Fibroblast of lung (primary cell): ENCODE measurements at places on chromosomes 5 and 9. TPM values are rescaled to one million over a fixed set of nuclear protein-coding genes. Genes with fewer than 3 reads are reported as not detected.

The FREM1 gene
- total RNA-seq: under 0.01 TPM in 2 replicates

The PTPRD gene
- 3.3 and 4.8 TPM in 2 replicates for total RNA-seq

The PPP1R2B gene
- 0.17 and 0.26 TPM in 2 replicates for total RNA-seq

The SHISAL2B gene
- total RNA-seq: not detected in 2 replicates

The CCDC183 gene
- 0.99 and 1.0 TPM in 2 replicates for total RNA-seq

The TNFAIP8 gene
- 30.6 and 37.7 TPM in 2 replicates for total RNA-seq

The CCDC152 gene
- 1.5 and 2.5 TPM in 2 replicates for total RNA-seq

The FBLL1 gene
- total RNA-seq: 0.66 and 3.9 TPM in 2 replicates

The SPATA6L gene
- 0.77 and 1.2 TPM in 2 replicates for total RNA-seq

The CFAP77 gene
- 0.26 TPM in 1 of 2 replicates, not detected in the other for total RNA-seq

The TAF11L10 gene
- not detected in 2 replicates for total RNA-seq

The FAM153A gene
- total RNA-seq: not detected in 2 replicates

The PKN3 gene
- total RNA-seq: 1.3 and 1.7 TPM in 2 replicates

The BSPRY gene
- not detected in 2 replicates for total RNA-seq

The PCDHGB6 gene
- total RNA-seq: 3.9 and 4.3 TPM in 2 replicates

The BAAT gene
- not detected in 2 replicates for total RNA-seq

The RAB24 gene
- total RNA-seq: 22.1 and 25.9 TPM in 2 replicates

The SLC6A18 gene
- not detected in 2 replicates for total RNA-seq

The TSSK1B gene
- under 0.01 and 0.50 TPM in 2 replicates for total RNA-seq

The PPP1R26 gene
- total RNA-seq: 8.7 and 8.9 TPM in 2 replicates

The PCDHB13 gene
- 0.26 and 1.5 TPM in 2 replicates for total RNA-seq

The DMRTA1 gene
- total RNA-seq: 0.26 and 0.83 TPM in 2 replicates

The HSPA5 gene
- 193 and 339 TPM in 2 replicates for total RNA-seq
